ENCODE measurements at places on chromosomes 2 and 18.
A peak's percentile ranks its signal among the peaks of the same experiment; 100 is the strongest.

- DNase-seq, result no peak
These were observed 271.4 kb downstream of the TCF4 start for GRCh38 chr18:55316486-55317184.

GRCh38 chr2:11914455-11914854 lies 168.0 kb downstream of the LPIN1 start:
- DNase-seq, result no peak

DNA sequence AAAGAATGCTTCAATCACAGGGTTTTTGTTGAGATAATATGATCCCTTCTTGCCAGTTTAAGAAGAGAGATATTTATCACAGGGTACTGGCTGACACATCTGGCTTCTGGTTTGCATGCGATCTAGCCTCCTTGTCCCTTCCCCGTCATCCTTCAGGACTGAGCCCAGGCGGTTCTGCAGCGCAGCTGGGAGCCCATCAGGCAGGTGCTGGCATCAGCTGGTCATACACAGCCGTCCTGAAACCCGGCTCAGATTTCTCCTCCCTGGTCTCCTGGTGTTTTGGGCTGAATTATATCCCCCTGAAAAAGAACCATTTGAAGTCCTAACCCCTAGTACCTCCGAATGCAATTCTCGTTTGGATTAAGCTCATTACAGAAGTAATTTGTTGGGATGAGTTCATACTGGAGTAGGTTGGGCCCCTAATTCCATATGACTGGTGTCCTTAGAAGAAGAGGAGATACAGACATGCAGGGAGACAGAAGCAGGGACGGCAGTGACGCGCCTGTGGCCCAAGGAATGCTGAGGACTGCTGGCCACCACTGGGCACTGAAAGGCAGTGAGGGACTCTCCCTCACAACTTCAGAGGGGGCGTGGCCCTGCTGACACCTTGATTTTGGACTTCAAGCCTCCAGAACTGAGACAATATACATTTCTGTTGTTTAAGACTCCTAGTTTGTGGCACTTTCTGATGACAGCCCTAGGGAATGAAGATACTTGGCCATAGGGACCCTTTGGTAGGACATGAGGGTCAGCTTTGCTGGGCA lies 83.9 kb upstream of the ODC1 start:
- no peak for DNase-seq

- no peak for DNase-seq
These were observed 270.0 kb upstream of the PXDN start for GRCh38 chr2:2014251-2014771.

- no peak for DNase-seq
These were observed 1.4 kb upstream of the IL36B start for GRCh38 chr2:113054066-113054465.

- DNase-seq, result no peak
These were observed 26.4 kb upstream of the FZD7 start for GRCh38 chr2:202007015-202007982.

DNA sequence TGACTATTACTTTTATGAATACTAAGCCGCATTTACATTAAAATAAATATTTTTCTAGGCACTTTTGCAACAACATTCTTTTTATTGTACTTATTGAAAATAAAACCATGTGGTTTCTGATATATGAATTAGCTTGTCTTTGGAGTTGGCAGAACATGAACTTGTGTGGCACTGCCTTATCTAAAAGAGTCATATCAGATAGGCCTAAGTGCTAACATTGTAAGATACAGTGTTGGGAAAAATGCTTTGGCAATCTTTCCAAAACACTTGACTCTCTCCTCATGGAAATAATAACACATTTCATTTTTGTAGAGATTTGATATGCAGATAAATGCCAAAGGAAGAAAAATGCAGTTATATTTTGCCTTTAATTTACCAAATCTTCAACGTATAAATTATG lies 191.7 kb downstream of the ERBB4 start:
- no peak for DNase-seq

DNA sequence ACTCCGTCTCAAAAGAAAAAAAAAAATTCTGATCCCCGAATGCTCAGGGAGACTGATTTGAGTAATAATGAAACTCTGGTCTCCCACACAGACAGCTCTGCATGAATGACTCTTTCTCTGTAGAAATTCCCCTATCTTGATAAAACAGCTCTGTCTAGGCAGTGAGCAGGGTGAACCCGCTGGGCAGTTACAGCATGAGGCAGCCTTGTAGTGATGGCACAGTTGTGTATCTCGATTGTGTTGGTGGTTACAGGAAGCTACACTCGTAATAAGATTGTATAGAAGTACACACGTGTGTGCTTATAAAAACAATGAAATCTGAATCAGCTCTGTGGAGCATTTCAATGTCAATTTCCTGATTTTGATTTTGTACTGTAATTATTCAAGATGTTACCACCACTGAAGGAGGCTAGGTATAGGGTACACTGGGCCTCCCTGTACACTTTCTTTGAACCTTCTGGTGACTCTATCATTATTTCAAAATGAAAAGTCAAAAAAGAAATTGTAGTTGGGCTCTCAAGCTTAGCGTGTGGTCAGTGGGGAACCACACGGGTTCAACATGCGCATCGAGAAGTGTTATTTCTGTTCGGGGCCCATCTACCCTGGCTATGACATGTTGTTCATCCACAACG lies 34.9 kb upstream of the ATP8B1 start:
- no peak for DNase-seq

GRCh38 chr2:159163930-159164329 lies 122.6 kb downstream of the WDSUB1 start:
- DNase-seq, result peak; percentile 5

GRCh38 chr2:96412307-96413258 lies 77.0 kb downstream of the NCAPH start:
- no peak for DNase-seq

GRCh38 chr2:182435754-182436153 lies 8.9 kb upstream of the PDE1A start:
- DNase-seq, result no peak

DNA sequence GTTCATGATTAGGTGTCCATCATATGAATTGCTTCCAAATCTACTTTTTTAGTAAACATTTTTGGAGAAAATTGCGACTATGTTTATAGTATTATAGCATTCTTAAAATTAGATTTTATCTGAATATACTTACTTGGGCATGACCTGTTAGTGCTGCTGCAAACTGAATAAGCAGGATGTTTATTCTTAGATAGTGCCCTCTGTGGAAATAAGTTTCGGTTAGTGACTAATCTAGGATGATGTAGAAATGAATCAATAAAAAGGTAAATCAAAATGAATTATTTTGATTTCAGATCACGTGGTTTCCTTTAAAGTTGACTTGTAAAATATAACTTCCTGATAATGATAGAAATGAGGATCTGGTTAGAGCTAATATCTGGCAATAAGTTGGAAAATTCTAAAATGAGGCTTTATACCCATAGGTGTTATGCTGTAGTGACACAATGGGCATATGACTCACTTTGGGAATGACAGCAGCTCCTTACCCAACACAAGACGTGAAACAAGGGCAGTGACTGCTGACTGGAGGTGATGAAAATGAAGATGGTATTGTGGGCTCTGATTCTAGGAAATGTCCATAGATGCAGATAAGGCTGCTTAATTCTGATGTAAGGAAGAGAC lies 165.8 kb upstream of the TCF4 start:
- DNase-seq, result no peak

DNA sequence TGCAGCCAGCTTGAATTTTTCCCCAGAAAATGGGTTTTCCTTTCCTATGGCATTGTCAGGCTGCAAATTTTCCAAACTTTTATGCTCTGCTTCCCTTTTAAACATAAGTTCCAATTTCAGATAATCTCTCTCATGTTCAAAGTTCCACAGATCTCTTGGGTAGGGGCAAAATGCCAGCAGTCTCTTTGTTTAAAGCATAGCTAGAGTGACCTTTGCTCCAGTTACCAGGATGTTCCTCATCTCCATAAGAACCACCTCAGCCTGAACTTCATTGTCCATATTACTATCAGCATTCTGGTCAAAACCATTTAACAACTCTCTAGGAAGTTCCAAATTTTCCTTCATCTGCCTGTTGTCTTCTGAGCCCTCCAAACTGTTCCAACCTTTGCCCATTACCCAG lies 68.3 kb downstream of the SGPP2 start:
- no peak for DNase-seq

DNA sequence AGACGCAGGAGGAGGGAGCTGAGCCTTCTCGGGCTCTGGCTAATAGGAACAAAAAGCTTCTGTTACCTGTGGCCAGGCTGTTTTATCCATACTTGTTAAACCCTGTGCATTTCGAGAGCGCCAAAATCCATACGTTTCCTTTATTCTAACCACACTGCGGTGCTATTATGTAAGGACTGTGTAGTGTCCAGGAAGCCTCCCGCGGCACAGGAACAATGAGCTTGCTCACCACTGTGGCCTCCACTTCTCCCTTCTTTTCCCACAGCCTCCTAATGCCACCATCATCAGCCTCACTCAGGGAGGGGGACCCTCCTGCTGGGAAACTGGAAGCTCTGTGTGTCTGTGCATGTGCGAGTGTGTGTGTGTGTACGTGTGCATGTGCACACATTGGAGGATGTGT lies 268.5 kb downstream of the HAUS1 start:
- DNase-seq, result no peak

DNA sequence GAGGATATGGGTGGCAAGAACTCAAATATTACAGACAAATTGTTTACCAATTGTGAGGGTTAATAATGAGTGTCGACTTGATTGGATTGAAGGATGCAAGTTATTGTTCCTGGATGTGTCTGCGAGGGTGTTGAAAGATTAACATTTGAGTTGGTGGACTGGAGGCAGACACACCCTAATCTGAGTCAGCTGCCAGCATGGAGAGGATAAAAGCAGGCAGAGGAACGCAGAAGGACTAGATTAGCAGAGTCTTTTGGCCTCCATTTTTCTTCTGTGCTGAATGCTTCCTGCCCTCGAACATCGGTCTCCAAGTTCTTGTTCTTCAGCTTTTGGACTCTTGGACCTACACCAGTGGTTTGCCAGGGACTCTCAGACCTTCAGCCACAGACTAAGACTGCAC lies 1503.7 kb downstream of the LRP1B start:
- no peak for DNase-seq

DNA sequence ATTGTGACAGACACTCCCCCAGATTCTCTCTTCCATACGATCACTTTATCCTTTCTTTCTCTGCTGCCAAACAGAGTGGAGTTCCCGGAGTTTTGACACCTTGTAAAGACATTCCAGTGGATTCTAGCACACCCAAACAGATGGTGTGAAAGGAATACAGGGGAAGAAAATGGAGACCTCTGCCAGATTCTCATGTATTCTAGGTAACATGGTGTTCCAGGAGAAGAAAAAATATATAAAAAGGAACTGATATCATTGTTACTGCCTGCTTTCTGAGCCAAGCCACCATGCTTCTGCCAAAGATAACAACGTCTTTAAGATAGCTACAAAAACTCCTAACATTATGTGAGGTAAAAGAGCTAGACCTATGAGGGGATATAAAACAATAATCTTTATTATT lies 136.5 kb downstream of the TXNL1 start:
- no peak for DNase-seq

- DNase-seq, result peak; percentile 12
These were observed 1.5 kb downstream of the MFSD6 start for GRCh38 chr2:190409616-190410015.

DNA sequence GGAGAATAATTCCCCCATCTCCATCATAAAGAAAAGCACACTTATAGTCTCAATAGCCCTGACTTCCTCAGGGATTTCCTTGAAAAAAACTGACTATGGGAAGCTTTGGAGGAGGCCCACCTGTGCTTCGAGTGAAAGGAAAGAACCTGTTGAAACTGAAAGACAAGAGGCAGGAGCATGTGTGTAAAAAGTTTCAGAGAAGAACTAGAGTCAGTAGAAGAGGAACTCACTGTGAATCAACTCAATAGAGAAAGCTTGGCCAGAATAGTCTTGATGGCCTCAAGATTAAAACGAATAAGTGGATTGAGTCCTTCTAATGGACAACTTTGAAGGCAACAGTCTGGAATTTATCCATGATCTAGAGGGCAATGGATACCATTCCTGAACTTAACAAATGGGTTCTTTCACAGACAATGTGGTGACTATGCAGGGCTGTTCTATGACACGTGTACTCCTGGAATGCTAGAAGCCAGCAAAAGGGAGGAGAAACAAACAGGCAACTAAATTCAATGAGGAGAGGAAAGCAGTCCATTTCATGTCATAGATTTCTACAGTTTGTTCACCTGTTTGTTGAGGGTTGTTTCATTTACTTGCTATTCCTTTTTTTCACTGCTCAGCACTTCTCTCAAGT lies 442.3 kb downstream of the GRB14 start:
- no peak for DNase-seq

All from hematopoietic multipotent progenitor cell treated with erythropoietin and hydrocortisone succinate and interleukin-3 and kit ligand, for 17 days (in vitro differentiated cells).